Skin of body (tissue), 3 donors: ENCODE measurements at places on chromosomes 6 and 20.

DNA sequence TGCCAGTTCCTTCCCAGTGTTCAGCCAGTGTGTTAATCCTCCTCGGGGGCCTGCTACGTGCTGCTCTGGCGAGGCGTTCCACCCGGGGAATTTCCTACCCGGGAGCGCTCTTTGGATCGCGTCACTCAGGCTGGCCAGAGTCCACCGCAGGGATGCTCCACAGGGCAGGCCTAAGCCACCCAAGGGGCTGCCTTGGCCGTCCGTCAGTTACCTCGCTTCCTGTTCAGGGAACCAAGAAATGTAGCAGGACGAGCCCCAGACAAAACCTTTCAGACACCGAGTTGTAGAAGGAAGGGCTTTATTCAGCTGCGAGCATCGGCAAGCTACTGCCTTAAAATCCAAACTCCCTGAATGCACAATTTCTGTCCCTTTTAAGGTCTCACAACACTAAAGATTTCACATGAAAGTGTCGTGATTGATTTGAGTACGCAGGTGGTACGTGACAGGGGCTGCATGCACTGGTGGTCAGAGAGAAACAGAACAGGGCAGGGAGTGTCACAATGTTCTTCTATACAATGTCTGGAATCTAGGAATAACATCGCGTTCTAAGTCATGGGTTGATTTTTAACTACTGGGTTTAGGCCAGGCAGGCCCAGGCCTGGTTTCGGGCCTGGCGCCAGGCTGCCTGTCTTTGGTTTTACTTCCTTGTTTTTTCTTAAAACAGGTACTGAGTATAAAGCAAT, 15.7 kb upstream of the POU5F1 start:
- DNase-seq, result no peak

- no peak for DNase-seq
Measured at GRCh38 chr6:151690768-151691562, 116.5 kb upstream of the ESR1 start.

GRCh38 chr6:75761489-75761888, 12.4 kb downstream of the MYO6 start:
- no peak for DNase-seq

DNA sequence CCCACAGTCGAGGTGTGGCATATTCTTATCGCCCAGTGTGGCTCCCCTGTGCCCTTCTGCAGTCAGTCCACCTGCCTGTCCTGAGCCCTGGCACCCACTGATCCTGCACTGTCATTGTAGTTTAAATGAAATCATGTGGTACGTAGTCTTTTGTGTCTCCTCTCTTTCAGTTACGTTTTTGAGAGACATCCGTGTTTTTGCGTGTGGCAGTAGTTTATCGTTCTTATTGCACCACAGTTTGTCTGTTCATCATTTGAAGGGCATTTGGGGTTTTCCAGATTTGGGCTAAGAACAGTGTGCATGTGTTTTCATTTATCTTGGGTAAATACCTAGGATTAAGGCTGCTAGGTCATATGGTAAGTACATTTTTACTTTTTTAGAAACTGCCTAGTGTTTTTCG, 49.3 kb downstream of the SPATA2 start:
- no peak for DNase-seq

- DNase-seq, result peak; percentile 62
Measured at GRCh38 chr6:11770546-11771466, 7.8 kb downstream of the ADTRP start.

DNA sequence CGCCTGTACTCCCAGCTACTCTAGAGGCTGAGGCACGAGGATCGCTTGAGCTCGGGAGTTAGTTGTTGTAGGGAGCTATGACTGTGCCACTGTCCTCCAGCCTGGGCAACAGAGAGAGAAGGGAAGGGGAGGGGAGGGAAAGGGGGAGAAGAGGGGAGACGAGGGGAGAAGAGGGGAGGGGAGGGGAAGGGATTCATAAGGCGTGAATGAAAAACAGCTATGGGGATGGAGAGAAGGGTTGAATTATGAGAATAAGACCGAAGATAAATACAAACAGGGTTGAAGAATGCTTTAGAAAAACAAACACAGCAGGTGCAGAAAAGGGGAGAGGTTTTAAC, 106.0 kb downstream of the TRIM27 start:
- DNase-seq, result no peak

DNA sequence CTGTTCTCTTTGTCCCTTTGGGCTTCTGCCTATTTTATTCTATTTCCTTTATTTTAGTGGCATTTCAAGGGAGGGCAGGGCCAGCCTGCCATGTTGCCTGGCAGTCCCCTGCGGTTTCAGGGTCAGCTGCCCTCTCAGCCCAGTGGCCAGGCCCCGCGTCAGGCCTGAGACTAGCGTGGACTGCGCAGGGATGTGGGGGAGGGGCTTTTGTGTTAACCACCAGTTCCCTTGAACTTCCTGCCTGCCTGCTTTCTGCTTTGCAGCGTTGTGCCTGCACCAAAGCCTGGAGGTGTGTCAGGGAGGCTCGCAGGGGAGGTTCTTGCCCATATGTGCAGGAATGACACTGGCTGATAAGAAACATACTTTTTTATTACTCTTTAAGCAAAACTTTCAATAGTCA, 157.6 kb downstream of the SLC35B3 start:
- DNase-seq, result no peak

- no peak for DNase-seq
Measured at GRCh38 chr6:154738551-154738961, 5.3 kb downstream of the SCAF8 start.

GRCh38 chr6:142313284-142313683, 11.5 kb downstream of the ADGRG6 start:
- DNase-seq, result no peak

DNA sequence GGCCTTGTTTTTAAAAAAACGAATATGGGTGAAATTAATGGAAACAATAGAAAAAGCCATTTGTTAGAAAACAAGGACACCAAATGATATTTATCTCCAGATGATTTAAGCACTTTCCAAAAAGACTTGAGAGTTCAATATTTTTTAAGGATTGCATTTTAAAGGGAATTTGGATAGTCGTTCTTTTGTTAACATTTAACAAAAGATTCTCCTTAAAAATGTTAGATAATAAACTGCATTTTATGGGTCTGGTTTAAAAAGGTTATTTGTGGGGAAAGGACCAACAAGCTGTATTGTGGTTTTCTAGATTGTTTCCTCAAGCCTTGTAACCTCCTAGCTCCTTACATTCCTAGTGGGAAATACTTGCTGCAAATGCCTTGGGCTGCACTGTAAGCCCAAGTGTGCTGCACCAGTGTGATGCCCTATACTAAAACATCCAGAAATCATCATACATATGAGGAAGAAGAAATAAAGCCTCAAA, 1.5 kb upstream of the PHIP start:
- no peak for DNase-seq

DNA sequence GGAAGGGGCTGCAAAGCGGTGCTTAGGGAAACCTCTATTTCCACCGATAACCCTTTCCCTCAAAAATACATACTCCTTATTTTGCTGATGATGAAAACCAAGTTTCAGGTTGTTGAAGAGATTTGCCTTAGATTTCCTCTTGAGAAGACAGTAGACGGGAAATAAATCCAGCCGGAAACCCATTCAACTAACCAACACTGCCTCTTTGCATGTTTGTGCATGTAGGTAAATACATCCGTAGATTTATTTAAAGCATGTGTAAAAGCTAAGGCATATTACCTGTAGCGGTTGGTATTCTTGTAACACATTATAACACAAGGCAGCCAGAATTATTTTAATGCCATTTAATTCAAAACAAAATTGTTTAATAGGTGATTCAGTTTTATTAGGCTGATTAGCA, 136.3 kb upstream of the SLC22A23 start:
- DNase-seq, result no peak

DNA sequence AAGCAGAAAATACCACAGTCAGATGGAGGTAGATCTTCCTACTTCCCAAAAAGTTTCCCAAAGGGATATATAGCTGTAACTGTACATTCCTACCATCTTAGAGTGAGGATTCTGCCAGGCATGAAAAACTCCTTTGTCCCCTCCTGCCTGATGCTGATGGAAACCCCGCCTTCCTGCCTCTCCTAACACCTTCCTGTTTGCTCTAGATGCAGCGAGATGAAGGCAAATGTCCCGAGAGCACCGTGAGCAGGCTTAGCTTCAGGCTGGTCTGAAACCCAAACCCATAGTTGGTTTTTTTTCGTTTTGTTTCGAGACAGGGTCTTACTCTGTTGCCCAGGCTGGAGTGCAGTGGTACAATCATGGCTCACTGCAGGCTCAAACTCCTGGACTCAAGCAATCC, 55.6 kb downstream of the MYB start:
- DNase-seq, result no peak

DNA sequence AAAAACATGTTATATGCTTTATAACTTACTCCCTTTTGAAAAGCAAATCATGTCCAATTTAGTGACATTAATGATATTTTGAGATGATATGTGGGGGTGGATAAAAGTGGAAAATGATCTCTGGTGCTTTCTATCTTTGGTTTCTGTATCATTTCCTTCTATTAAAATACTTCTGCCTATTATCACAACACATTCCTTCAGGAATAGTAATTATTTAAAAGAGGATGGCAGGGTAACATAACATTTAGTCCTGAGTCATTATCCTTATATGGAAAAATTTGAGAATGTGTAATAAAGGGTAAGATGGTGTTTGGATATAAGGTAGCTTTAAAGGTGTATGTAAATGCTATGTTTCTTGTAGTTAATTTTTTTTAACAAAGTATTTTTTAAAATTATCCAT, 657.7 kb downstream of the PHF3 start:
- no peak for DNase-seq

DNA sequence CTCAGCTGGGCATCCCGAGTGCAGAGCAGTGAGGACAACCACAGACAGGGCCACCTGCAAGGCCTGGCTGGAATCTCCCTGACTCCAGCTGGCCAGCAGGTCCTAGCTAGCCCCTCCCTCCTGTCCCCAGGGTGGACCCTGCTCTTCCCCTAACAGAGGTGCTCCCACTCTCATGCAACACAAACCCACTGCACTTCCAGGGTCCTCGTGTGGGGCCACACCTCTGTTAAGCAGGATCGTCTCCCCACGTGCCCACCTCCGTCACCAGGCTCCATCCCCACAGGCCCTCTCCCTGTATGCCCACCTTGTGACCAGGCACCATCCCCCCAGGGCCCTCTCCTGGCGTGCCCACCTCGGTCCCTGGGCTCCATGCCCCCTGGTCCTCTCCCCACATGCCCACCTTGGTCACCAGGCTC, 17.3 kb downstream of the TAF4 start:
- DNase-seq, result no peak

- no peak for DNase-seq
Measured at GRCh38 chr6:111721753-111722154, 116.1 kb upstream of the TRAF3IP2 start.

GRCh38 chr6:28408076-28408802, 8.7 kb upstream of the ZSCAN12 start:
- no peak for DNase-seq

GRCh38 chr6:50637267-50637666, 76.1 kb upstream of the TFAP2D start:
- DNase-seq, result no peak

- DNase-seq, result no peak
Measured at GRCh38 chr6:16683641-16684194, 77.5 kb downstream of the ATXN1 start.

DNA sequence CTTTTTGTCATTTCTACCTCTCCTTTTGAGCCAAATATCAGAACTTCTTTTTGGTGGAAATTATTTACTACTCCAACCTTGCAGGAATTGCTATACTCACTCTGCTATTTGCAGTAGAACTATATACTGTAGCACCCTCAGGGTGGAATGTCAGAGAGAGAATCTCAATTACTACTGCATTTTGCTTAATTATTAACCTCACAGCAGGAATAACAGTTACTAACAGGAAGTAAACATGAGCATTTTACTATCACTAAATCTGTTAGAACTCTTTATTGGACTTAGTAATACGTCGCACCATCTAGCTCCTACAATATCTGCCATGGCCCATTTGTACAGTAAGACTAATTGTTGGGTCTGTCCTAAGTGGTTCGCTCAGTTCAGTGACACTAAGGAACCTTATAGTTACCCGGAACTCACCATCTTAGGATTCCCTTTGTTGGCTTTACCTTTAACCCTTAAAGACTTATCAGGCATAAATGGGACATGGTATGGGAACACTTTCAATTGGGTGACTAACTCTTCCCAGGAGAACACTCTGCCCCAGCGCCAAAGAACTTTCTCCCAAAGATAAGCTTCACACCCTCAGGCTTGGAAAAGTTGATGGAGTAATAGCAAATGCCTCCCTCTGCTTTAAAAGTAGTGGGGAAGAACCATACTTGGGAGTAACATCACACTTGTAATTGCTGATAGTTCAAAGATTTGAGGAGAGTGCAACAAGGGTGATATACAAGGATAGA, 38.8 kb downstream of the PLN start:
- no peak for DNase-seq

DNA sequence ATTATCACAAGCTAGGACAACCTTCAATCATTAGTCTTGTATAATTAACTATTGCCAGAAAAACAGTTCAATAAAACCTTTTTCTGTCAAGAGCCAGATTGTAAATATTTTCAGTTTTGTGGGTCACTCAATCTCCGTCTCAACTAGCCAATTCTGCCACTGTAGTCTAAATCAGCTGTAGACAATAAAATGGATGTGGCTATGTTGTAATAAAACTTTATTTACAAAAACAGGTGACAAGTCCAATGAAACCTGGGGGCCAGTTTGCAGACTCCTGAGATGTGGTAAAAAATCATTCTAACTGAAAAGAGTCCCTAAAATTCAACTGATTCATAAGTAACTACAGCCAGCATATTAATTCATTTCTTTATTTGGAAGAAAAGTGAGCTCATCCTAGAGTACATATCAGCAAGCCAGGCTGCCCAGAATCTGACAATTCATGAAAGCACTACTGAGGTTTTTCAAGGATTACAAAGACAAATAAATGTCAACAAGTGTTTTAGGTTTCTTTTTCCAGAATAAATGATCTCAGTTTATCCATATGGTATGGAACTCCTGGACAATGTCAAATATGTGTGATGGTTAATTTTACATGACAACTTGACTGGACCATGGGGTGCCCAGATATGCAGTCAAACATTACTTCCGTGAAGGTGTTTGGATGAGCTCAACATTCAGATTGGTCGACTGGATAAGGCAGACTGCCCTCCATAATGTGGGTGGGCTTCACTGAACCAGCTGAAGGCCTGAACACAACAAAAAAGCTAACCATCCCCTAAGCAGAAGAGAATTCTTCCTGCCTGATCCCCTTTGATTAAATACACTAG, 15.3 kb downstream of the CEP85L start:
- DNase-seq, result no peak

- DNase-seq, result no peak
Measured at GRCh38 chr6:170450916-170451761, 102.0 kb downstream of the PSMB1 start.

DNA sequence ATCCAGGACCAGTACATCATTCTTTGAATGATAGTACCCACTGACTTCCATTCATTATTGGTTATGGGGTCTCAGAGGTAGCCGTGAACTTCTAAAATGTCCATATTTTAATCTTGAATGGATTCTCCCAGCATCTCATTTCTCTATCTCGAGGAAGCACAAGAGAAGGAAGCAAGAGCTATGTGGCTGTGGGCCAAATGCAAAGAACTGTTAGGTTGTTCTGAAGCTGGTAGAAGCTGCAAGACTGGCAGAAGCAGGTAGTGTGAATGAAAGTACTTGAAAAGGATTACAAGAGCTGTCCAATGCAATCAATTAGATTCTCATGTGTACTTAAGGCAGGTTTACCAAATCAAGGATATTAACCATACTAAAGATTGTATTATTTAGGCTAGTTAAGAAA, 1131.8 kb downstream of the GRIK2 start:
- no peak for DNase-seq
